ENCODE measurements at places on chromosomes 5 and 9.

DNA sequence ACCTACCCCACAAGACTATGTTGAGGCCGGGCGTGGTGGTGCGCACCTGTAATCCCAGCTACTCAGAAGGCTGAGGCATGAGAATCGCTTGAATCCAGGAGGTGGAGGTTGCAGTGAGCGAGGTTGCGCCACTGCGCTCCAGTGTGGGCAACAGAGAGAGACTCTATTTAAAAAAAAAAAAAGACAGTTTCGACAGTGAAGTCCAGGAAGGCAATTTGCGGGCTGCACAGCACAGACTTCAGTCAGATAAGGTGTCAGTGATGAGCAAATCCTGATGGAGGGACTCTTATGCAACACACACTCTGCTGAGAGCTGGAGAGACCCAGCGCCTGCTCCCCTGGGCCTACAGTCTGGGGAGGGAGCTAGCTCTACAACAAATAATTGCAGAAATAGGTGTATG, 14.2 kb downstream of the CCNJL start:
- H3K36me3 ChIP-seq = peaks cover 4% of the 10 kb centered on the region
- H3K27me3 ChIP-seq = no peaks in the 10 kb centered on the region
- no peak for DNase-seq
- H3K4me3 ChIP-seq = no peak overlapping the region

DNA sequence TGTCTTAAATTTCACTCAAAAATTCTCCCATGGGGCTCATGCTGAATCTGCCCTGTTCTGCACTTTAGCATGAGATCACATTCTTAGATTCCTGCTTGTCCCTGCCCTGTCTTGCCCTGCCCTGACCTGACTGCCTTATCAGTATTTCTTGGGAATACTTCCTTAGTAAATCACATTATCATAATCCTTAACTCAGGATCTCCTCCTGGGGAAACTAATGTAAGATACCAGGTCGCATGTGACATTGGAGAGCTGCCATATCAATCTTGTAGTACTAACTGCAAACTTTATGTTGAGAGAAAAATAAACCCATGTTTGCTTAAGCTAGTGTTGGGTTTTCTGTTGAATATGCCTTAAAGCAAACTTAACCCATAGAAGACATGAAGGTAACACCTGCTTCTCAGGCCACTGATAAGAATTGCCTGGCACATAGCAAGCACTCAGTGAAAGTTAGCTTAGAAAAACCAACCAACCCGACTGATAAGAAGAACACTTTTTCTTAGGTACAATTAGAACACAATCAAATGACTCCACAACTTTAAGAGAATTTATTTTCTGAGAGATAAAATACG, 53.3 kb downstream of the IL33 start:
- no peak overlapping the region for H3K4me3 ChIP-seq
- DNase-seq = no peak
- no peaks in the 10 kb centered on the region for H3K4me1 ChIP-seq
- no peak overlapping the region for H3K27ac ChIP-seq
- no peaks in the 10 kb centered on the region for H3K27me3 ChIP-seq

GRCh38 chr9:37639841-37640240, 10.9 kb upstream of the FRMPD1 start:
- H3K4me1 ChIP-seq = no peaks in the 10 kb centered on the region
- H3K27me3 ChIP-seq = no peaks in the 10 kb centered on the region
- H3K36me3 ChIP-seq = no peaks in the 10 kb centered on the region
- no peak overlapping the region for H3K4me3 ChIP-seq

DNA sequence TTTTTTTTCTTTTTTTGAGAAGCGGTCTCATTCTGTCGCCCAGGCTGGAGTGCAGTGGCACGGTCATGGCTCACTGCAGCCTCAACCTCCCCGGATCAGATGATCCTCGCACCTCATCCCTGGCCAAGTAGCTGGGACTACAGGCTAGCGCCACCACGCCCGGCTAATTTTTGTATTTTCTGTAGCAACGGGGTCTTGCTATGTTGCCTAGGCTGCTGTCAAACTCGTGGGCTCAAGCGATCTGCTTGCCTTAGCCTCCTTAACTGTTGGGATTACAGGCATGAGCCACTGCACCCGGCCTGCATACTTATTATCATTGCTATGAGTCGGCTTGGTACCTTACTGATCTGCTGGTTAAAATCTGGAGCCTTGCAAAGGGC, 790 bp upstream of the IARS1 start:
- peak overlapping the region; percentile 95 for H3K4me3 ChIP-seq
- H3K27me3 ChIP-seq = no peaks in the 10 kb centered on the region
- H3K36me3 ChIP-seq = peaks cover 46% of the 10 kb centered on the region

GRCh38 chr9:84512493-84512892, 157.0 kb upstream of the NTRK2 start:
- no peak overlapping the region for H3K27ac ChIP-seq
- H3K36me3 ChIP-seq = 0 out of 3 replicates have a peak, but pooled peaks cover 3% of the 10 kb centered on the region
- no peak overlapping the region for H3K4me3 ChIP-seq
- no peaks in the 10 kb centered on the region for H3K27me3 ChIP-seq
- DNase-seq = no peak

- peaks cover 18% of the 10 kb centered on the region for H3K27me3 ChIP-seq
- no peaks in the 10 kb centered on the region for H3K36me3 ChIP-seq
- H3K4me1 ChIP-seq = peaks cover 4% of the 10 kb centered on the region
- H3K4me3 ChIP-seq = peak overlapping the region; percentile 62
These were observed 521 bp upstream of the PTGS1 start for GRCh38 chr9:122370303-122370702.

DNA sequence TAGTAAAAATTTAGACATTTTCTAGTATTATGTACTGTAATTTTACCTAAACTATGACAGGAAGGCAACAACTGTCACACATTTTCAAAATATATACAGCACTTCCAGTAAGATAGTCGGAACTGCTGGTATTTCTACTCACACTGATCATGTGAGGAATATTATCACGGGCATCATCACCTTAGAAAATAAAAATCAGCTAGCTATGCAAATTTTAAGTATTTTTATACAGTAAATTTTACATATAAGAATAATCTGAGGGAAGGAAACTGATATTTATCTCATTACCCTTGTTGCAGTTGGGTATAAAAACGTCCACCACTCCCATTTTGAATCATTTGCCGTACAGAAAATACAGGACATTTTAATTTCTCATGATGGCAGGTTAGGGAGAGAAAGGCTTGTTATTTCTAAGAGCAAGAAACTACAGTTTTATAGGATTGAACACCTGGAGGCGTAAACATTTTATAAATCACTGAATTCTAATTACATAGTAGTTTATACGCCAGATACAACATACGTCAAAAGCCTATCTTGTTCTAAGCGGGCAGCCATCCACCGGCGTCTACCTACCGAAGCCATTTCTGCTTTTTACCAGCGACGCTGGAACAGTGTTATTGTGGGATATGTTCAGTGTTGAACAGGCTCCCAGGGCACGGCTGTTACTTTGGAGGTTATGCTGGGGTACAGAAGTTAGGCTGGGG, 729 bp upstream of the TNPO1 start:
- no peaks in the 10 kb centered on the region for H3K36me3 ChIP-seq
- H3K4me3 ChIP-seq = peak overlapping the region; percentile 88
- no peak overlapping the region for H3K27ac ChIP-seq
- H3K4me1 ChIP-seq = no peaks in the 10 kb centered on the region
- H3K27me3 ChIP-seq = no peaks in the 10 kb centered on the region
- DNase-seq = no peak

DNA sequence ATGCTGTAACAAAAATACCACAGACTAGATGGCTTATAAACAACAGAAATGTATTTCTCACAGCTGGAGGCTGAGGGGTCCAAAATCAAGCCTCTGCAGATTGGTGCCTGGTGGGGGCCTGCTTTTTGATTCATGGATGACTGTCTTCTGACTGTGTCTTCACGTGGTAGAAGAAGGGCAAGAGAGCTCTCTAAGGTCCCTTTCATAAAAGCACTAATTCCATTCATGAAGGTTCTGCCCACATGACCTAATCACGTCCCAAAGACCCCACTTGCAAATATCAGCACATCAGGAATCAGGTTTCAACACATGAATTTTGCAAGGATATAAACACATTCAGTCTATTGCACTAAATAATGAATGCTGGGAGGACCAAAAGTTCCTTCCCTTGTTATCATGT, 278.4 kb downstream of the MARCHF11 start:
- H3K4me1 ChIP-seq = no peaks in the 10 kb centered on the region
- DNase-seq = no peak
- H3K36me3 ChIP-seq = no peaks in the 10 kb centered on the region
- no peak overlapping the region for H3K4me3 ChIP-seq
- no peak overlapping the region for H3K27ac ChIP-seq

DNA sequence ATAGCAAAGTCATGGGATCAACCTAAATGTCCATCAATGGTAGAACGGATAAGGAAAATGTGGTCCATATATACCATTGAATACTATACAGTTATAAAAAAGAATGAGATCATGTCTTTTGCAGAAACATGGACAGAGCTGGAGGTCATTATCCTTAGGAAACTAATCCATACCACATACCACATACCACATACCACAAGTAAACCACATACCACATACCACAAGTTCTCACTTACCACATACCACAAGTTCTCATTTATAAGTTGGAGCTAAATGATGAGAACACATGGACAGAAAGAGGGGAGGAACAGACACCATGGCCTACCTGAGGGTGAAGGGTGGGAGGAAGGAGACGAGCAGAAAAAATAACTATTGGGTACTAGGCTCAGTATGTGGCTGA, 154.6 kb upstream of the GHR start:
- H3K4me1 ChIP-seq = no peaks in the 10 kb centered on the region
- H3K27me3 ChIP-seq = no peaks in the 10 kb centered on the region
- no peak for DNase-seq

- no peaks in the 10 kb centered on the region for H3K4me1 ChIP-seq
- H3K27me3 ChIP-seq = no peaks in the 10 kb centered on the region
- no peak overlapping the region for H3K27ac ChIP-seq
- H3K4me3 ChIP-seq = no peak overlapping the region
These were observed 50.6 kb downstream of the ALDH1A1 start for GRCh38 chr9:72902268-72902667.

- peaks cover 10% of the 10 kb centered on the region for H3K36me3 ChIP-seq
- no peak overlapping the region for H3K4me3 ChIP-seq
- DNase-seq = no peak
- H3K27me3 ChIP-seq = no peaks in the 10 kb centered on the region
- H3K27ac ChIP-seq = no peak overlapping the region
These were observed 68.5 kb upstream of the FBXW11 start for GRCh38 chr5:172074896-172075295.

DNA sequence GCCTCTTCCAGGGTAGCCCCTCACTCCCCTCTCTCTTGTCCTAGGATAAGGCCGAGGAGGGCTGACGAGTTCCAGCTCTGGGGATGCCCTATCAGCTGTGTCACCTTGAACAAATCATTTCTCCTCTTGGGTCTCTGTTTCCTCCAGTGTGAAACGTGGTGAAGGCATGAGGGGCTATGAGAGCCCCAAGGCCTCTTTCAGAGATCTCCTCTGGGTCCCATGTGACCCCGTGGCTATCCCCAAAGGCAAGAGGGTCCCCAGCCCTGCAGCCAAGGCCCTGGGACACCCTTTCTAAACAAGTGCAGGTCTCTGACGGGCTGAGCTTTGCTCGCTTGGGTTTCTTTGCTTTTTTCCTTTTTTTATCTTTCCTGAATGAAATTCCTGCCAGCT, 25.5 kb upstream of the SPTLC1 start:
- no peaks in the 10 kb centered on the region for H3K4me1 ChIP-seq
- no peak overlapping the region for H3K27ac ChIP-seq
- no peak for DNase-seq
- peaks cover 3% of the 10 kb centered on the region for H3K27me3 ChIP-seq

DNA sequence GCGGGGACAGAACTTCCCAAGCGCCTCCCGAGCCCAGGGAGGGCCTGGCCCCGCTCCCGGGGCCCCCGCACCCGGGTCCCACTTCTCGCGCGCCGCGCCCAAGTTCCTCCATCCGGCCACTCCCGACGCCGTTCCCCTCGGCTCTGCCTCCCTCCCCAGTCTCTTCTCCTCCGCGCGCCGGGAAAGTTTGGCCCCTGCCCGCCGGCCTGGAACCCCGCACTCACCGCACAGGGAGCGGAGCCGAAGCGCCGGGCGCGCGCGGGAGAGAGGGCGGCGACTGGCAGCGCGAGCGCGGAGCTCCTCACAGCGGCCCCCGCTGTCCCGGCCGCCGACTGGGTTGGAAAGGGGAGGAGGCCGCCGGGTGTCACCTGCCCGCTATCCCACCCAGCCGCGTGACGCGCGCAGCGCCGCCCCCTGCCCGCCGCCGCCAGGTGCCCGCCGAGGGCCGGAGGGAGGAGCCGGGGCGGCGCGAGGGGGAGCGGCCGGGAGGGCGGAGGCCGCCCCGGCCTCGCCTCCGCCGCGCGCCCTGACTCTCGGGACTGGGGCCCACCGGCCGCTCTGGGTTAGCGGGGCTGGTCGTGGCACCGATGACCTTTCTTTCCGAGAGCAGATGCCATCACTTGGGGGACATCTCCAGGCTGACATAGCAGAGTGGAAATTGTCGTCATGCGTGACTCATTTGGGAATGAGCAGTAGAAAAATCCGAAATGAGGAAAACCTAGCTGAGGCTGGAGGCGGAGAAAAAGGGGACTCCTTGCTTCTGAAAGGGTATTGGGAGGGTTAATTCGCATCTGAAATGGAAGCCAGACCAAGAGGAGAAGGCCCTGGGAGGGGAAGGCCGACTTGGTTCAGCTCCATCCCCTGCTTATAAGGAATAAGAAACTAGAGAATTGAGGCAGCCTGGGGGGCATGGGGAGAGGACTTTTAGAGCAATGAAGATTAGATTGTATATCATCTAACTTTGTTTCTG, at the start of gene ELOVL7:
Gene ELOVL7, minus strand, starts transcription at position 334 of the 970 bp plus-strand sequence. CDS start 56,872 bp downstream, outside the sequence.
- H3K27ac ChIP-seq = peak within 1 kb of the TSS; percentile 12
- no peaks in the 10 kb centered on the region for H3K36me3 ChIP-seq
- H3K27me3 ChIP-seq = peaks cover 10% of the 10 kb centered on the region

DNA sequence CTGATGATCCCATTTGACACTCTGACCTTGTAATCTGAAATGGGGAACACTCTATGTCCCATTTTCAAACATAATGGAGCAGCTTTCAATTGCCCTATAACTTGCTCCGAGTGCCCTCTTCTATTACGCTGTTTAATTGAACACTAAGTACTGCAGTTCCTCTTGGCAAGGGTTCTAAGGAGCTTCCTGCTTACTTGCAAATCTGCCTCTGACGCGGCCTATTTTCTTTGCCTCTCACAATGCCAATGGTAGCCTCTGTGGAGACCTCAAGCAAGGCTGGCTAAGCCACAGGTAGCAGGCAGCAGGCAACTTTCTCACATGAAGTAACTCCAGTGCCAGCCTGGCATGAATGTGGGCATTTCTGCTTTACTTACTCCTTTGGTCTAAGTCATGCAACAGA, 443.4 kb upstream of the TRPC7 start:
- H3K4me3 ChIP-seq = no peak overlapping the region
- no peaks in the 10 kb centered on the region for H3K27me3 ChIP-seq
- no peaks in the 10 kb centered on the region for H3K36me3 ChIP-seq
- H3K4me1 ChIP-seq = no peaks in the 10 kb centered on the region

- DNase-seq = no peak
- H3K4me1 ChIP-seq = no peaks in the 10 kb centered on the region
- no peak overlapping the region for H3K4me3 ChIP-seq
- H3K27ac ChIP-seq = no peak overlapping the region
- H3K36me3 ChIP-seq = peaks cover 4% of the 10 kb centered on the region
These were observed 24.5 kb downstream of the RGS3 start for GRCh38 chr9:113488071-113488470.

DNA sequence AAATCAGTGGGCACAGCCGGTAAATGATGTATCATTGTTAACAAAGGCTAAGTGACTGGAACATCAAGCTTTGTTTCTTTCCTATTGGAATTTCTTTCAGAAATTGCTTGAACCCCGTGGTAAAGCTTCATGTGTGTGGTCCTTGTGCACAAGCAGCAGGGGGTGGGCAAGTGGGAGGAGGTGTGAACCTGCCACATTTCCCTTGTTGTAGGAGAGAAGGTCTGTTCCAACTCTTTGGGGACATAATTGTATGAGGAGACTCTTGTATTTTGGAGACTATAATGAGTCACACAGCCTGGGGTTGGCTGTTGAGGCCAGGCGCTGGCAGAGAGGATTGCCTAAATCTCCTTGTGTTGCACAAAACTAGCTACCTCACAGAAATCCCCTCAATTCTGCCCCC, 620.5 kb downstream of the IRX1 start:
- no peak overlapping the region for H3K4me3 ChIP-seq
- peaks cover 11% of the 10 kb centered on the region for H3K4me1 ChIP-seq
- H3K36me3 ChIP-seq = no peaks in the 10 kb centered on the region
- no peak overlapping the region for H3K27ac ChIP-seq

Data from H9 (cell line).